ENCODE measurements at places on chromosomes 13 and 19. TPM values are rescaled to one million over a fixed set of nuclear protein-coding genes. Genes with fewer than 3 reads are reported as not detected.

GRCh38 chr13:20701461-20701860, 2.0 kb upstream of the IL17D start:
- no peak for DNase-seq

The KRI1 gene
- total RNA-seq = 24.1 TPM

DNA sequence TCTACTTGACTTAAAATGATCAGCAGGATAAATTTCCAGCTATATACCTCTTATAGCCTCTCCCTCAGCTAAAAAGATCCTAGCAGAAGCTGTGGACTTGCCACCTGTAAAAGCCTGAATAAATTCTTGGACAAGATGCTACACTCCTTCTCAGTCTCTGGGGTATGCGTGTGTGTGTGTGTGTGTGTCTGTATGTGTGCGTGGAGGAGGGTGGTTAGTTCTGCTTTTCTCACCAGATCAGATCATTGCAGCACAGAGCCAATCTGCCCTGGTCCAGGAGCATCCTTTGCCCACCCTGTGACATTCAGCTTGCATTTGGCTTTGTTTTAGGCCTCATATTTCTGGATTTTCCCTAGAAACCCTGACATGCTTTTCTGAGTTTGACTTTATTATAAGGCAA, 438.3 kb downstream of the RFC3 start:
- DNase-seq = no peak

DNA sequence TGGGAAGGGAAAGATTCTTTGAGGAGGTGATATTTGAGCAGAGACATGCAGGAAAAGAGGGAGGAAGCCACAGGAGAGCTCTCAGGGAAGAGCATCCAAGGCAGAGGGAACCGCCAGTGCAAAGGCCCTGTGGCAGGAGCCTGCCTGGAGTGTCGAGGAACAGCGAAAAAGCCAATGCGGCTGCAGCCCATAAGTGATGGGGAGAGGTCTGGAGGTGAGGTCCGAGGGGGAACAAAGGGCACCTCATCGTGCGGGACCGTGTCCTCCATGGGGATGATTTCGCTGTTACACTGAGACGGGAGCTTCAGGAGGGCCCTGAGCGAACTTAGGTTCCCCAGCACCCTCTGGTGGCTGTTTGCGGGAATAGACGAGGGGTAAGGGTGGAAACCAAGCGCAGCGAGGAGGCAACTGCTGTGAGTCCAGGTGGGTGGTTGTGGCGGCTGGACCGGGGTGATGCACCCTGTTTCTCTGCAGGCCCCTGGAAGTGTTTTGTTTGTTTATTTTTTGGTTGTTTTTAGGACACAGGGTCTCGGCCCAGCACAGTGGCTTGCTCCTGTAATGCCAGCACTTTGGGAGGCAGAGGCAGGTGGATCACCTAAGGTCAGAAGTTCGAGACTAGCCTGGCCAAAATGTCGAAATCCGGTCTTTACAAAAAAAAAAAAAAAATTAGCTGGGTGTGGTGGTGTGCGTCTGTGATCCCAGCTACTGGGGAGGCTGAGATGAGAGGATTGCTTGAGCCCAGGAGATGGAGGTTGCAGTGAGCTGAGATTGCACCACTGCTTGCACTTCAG, 5.9 kb upstream of the EHD2 start:
- DNase-seq = peak; percentile 80

The ZNF256 gene
- 11.0 TPM for total RNA-seq
